ENCODE measurements at places on chromosomes 2 and 18.

DNA sequence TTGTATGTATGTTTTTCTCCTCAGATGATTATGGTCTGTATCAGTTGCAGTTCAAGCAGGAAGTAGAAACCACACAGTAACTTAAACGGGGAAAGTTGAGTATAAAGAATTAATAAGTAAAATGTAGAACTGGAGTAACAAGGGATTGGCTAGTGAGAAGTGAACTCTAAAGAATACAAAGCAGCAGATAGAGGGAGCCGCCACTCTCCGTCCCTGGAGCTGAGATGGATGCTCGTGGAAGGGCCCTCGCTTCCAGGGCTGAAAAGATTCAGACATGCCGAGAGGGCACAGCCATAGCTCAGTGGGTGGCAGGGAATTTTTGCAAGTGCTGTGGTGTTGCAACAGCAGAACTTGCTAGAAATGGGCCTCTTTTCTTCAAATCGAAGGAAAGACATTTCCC is 155.8 kb downstream of the COL6A3 start:
- DNase-seq: no peak

- DNase-seq: no peak
Measured at GRCh38 chr2:144950899-144951560, 431.1 kb upstream of the ZEB2 start.

- DNase-seq: no peak
Measured at GRCh38 chr18:75346671-75347070, 80.8 kb downstream of the SMIM21 start.

DNA sequence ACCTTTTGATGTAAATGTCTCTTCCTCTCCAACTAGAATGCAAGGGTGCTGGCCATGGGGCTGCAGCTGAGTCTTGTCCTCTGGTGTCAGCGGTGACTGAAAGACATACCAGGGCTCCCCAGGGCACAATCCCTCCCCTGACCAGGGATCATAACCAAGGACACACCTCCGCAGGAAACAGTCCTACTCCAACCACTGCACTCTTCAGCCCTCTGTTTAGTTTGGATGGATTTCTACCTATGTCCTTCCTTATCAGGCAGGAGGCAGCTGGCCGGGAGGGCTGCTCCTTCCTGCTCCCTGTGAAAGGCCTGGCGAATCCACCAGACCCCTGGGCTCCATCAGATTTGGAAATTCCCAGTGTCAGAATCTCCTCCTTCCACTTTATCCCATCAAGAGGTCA is 185.2 kb upstream of the ID2 start:
- DNase-seq: no peak

GRCh38 chr2:208609166-208609804 is 202.7 kb downstream of the PTH2R start:
- no peak for DNase-seq

- DNase-seq: no peak
Measured at GRCh38 chr2:53818854-53819435, 32.1 kb downstream of the ERLEC1 start.

GRCh38 chr2:150095361-150096095 is 391.9 kb downstream of the RND3 start:
- DNase-seq: no peak
